ENCODE measurements at places on chromosomes 11 and 22.

DNA sequence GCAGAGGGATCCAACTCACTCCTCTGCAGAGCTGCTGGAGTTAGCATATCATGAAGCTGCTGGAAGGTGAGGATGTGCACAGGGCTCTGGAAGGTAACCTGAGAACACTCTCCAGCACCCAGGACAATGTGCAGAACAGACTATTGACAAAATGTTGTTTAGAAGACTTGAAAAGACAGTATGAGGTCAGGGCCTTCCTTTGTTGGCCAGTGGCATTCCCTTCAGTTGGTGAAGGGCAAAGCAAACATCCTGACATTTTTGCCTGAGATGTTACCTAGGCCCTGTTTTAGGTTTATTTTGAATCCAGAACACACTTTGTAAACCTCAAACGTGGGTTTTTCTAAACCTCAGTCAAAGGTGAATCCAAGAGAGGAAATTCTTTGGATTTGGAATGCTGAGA is 67.8 kb downstream of the DEPDC5 start:
- DNase-seq, result no peak

GRCh38 chr11:111176603-111177002 is 68.9 kb upstream of the POU2AF2 start:
- no peak for DNase-seq

DNA sequence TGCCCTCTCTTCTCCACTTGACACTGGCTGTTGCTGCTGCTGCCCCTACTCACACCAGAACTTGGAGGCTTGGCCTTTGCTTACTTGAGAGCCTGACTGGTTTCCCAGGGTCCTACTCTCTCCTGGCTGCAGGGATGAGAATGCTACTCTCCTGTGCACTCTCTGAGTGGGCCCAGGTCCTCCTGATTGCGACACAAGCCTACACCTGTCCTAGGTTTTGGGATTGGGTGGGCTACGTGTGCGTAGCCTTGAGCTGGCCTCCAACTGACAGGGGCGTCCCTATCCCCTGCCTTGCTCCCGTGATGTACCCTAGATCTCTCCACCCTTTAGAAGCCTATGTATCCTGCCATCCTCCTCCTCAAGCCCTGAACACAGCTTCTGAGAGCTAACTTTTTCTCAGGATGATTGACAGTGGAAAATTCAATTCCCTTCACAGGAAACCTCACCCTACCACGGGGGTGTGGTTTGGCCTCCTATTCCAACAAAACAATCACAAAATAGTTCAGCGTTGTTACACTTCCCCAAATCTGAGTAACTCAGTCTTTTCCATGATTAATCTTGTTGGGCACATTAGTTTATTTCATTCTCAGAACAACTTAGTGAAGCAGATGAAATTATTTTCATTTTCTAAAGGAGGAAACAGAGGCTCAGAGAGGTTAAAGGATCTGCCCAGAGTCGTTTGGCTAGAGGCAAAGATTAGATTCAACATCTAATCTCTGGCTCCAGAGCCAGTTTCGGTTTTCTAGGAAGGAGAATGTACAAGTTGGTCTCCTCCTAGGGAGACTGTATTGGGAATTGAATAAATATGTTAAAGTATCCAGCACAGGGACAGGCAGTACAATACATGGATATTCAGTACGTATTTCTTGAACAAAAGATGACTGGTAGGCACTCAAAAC is 17.6 kb upstream of the AMOTL1 start:
- no peak for DNase-seq

GRCh38 chr11:42237701-42238235 is 778.3 kb upstream of the LRRC4C start:
- DNase-seq, result no peak

- DNase-seq, result no peak
These were observed 843.4 kb downstream of the TBC1D22A start for GRCh38 chr22:47605886-47606285.

DNA sequence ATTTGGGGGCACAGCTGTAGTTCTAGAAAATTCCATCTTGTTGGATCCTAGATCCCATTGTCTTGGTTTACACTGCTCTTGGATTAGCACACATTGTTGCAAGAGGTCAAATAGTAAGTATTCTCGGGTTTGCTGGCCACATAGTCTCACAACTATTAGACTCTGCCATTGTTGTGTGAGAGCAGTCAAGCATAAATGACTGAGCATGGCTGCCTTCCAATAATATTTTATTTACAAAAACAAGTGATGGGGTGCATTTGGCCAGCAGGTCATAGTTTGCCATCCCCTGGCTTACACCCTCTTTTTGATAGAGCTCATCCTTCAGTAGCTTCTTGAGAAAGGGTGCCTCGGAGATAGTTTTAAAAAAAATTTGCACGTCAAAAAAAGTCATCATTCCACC is 77.9 kb upstream of the ALX4 start:
- no peak for DNase-seq

DNA sequence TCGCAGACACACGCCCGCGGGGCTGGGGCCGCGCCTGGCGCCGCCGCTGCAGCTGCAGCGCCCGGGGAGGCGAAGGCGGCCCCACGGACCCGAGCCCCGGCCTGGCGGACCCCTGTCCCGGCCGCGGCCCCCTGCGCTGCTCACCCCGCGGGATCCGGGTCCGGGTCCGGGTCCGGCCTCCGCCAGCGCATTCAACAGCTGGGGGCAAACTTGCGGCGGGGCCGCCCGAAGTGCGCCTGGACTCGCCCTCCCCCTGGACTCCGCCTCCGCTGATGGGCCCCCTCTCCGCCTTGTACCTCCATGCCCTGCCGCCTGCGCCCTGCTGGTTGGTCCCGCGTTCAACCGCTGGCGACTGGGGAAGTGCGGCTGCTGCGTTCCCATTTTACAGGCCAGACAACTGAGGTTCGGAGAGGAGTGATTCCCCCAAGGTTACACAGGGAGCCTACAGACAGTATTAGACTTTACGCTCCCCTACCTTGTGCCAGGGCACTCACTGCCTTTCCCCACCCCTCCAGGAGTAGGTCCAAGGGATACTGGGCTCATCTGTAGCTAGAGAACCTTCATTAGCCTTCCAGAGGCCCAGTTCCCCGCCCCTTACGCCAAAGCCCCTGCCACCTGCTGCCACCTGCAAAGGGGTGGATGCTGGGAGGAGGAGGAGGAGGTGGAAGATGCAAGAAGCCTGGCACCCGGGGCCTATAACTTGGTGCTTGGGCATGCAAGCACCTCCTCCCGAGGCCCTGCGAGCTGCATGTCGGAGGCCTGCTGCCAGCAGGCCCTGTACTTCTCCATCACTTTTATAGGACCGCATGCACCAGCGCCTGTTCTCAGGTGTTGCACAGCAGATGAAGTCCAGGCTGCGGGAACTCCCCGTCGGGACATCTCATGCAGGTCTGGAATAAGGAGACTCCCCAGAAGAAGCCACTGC is 694 bp upstream of the ELFN2 start:
- no peak for DNase-seq

DNA sequence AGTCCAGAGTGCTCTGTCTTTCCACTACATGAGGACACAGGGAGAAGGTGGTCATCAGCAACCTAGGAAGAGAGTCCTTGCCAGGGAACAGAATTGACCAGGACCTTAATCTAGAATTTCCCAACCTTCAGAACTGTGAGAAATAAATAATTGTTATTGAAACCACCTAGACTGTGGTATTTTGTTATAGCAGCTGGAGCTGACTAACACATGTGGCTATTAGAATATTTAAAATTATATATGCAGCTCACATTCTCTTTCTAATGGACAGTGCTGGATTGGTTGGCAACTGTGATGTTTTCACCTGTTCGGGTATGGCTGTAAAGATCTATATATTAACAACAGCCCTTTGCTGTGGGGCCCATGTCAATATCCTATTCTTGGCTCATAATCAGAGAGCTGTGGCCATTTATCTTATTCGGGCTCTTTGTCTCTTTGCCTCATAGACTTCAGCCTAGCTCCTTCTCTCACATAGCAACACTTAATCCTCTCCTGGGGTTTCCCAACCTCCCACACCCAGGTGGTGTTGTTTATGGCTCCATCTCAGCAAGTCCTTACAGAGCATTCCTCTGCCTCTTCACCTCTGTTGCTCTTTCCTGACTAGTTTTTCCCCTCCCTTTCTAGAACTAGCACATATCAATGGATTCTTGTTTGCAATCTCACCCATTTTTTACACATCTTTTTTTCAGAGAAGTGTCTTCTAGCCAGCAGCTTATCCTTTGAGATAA is 46.4 kb upstream of the AMOTL1 start:
- no peak for DNase-seq

GRCh38 chr11:33891714-33892327 is at the start of gene LMO2:
LMO2 (minus strand) TSS chr11:33892076; CDS start chr11:33869716, 22,360 bp downstream.
- no peak for DNase-seq

- peak; percentile 20 for DNase-seq
These were observed 16.8 kb downstream of the EXT2 start for GRCh38 chr11:44112091-44112821.

Measured in mucosa of descending colon (tissue), 3 donors.